Left kidney (tissue), 8 donors: ENCODE measurements at places on chromosomes 12 and 14. TPM values are rescaled to one million over a fixed set of nuclear protein-coding genes. Genes with fewer than 3 reads are reported as not detected.

Gene DTX3
- polyA plus RNA-seq = 65.0 TPM

DNA sequence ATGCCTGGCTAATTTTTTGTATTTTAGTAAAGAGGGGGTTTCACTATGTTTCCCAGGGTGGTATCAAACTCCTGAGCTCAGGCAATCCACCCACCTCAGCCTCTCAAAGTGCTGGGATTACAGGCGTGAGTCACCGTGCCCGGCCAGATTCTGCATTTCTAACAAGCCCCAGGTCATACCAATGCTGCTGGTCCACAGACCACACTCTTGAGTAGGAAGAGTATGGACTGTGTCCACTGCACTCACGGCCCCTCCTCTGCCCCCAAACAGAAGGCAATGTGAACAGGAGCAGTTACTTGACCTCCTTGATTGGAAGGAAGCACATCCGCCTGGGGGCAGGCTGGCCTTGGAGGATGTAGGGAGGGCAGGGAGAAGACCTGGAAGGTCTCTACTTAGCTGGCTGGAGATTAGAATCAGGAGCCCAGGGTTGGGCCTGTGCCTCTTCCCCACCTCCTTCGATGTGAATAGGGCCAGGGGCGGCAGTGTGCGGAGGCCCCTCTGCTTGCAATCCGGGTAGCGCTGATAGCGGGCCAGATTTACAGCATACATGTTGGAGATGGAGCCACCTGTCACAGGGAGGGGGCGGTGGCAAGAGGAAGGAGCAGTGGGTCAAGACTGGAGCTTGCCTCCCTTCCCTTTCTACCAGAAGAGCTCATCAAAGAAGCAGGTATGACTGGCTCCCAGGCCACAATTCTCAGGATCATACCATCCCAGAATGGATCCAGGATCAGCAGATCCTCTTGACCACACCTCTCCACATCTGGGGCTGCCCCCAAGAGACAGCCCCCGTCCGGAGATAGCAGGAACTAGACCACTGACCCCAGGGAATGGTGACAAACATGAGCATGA lies 9.4 kb upstream of the ZNF740 start:
- no peak for DNase-seq

- no peak for DNase-seq
Observed at GRCh38 chr12:127192391-127192790, 1074.6 kb upstream of the TMEM132C start.

- no peak for DNase-seq
Observed at GRCh38 chr14:100012478-100013327, 52.5 kb upstream of the EVL start.

- DNase-seq = no peak
Observed at GRCh38 chr12:23899434-23899833, 50.0 kb downstream of the SOX5 start.
